Caki2 (cell line): ENCODE measurements at places on chromosomes 7 and 10.
A peak's percentile ranks its signal among the peaks of the same experiment; 100 is the strongest.

DNA sequence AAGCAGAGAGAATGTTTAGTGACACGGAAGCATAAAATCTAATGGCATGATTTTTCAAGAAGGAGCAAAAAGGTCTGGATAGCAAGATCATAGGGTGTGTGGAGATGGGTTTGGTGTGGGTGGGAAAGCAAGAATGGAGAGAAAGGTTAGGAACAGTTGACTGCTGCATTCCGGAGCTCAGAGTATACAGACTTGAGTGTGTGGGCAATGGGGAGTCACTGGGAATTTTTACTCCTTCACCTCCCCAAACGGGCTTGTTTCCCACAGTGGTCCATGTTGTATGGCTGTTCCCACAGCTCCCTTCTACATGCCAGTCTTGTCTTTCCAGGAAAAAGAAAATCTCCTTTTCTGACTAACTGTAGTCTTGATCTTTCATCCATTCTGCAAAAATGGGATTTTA, 122.1 kb downstream of the CDK6 start:
- no peak for DNase-seq

DNA sequence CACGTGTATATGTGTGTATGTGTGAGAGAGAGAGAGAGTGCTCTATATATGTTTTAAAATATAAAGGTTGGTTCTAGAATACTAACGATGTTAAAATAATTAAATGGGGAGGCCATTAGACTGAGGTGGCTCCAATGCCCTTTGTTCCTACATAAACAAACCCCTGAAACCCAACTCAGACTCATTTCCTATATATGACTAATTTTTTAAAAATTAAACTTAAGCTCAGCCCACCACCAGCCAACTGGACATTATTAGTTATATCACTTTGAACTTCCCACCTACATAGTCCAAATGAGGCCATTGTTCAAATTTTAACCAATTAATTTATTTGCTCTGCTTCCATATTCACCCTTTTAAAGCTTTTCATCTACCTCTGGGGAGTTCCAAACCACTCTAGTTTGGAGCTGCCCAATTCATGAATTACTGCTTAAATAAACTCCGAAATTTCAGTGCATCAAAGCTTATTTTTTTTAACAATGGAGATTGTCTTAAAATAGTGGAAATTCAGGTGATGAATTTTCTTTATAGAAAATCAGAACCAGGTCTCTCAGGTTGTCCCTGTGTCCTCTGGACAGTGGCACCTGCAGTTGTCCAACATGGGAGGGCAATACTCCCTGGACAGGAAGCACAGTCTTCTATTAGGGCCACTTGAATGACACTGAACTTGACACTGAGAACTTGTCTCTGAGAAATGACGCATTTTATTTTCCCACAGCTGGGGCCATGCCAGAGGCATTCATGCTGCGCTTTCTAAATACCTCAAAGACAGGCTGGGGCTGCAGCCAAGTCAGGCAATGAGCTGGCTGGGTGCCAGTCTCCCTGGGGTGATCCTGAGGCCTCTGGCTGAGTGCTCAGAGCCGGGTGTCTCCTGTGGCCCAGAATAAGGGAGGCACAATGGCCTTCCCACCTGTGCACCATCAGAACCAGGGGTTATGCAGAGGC, 109.5 kb upstream of the TMEM72 start:
- DNase-seq = peak; percentile 95

- DNase-seq = no peak
These were observed 155.6 kb downstream of the PKD1L1 start for GRCh38 chr7:47792521-47793121.

DNA sequence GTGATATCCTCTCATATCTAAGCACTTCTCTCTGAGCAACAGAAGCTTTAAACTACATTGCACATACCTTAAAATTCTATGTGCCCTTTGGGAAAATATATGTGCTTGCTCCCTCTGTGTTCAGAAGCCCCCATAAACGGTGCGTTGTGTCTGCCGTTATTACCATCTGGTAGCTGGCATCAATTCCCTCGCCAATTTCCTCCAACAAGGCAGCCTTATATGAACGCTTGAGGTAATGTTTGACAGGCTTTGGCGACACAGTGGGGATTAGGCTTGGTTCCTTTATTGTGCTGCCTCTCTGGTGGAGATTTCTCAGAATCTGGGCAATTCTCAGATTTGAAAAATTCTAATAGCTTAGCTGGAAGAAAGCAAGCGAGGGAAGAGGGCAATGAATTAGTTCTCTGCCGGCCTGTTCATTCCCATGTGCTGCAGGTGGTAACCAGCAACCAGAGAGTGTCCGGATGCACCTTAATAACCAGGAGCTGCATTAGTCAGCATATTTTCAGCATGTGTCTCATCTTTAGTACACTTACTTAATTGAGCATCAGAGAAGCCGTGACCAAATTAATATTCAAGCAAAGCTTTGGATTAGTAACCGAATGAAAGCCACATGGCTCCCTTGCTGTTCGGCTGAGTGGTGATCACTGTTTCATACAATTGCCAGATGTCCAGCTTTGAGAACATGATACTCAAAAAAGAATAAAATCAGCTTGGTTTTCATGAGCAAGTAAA, 7.3 kb upstream of the PPP1R17 start:
- DNase-seq = no peak

DNA sequence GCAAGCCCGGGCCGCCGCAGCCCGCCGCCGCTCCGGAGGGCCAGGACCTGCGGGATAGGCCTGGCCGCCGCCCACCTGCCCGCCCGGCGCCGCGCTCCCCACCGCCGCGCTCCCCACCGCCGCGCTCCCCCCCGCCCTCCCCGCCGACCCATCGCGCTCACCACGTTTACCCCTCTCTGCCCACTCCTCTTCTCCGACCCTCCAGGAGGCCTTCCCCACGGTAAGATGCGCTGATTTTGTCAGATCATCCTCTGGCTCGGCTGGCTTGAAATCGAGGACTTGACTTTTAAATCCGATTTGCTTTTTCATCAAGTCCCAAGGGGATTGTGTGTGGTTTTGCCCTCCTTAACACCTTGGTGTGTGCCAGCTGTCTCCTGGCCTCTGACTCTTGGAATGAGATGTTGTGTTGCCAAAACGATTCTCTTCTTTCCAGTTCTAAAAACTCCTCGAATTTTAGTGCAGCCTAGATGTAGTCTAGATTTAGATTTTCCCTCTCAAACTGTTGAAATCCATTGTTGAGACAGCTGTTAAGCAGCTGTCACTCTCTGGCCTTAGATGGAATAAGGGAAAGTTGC, 738 bp downstream of the POM121 start:
- no peak for DNase-seq

- DNase-seq = no peak
These were observed 20.0 kb downstream of the CLIP2 start for GRCh38 chr7:74309181-74309580.

DNA sequence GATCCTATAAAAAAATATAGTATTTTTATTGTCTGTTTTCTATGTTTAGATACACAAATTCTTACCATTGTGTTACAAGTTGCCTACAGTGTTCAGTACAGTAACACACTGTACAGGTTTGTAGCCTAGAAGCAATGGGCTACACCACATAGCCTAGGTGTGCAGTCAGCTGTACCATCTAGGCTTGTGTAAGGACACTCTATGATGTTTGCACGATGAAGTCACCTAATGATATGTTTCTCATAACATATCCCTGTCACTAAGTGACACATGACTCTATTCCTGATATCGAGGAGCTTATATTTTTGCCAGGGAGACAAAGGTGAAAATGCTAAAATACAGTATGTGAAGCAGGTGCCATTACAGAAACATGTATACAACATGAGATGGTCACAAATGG, 18.6 kb downstream of the ZNF25 start:
- DNase-seq = no peak

- DNase-seq = no peak
These were observed 86.6 kb downstream of the CALN1 start for GRCh38 chr7:72325561-72325960.

DNA sequence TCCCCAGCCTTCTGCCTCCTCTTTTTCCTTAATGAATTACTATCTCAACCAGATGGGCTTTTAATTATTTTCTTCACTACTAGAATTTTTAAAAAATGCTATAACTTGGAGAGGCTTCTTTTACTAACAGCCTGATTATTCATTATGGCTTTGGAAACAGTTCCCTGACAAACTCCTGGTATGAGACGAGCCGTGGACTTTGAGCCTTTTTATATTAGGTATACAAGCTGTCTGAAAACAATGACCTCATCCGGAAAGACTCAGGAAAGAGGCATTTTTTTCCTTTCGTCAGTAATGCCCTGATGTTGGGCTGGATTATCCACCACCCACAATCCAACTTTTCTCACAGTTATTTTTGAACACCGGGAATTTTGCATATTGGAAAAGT, 26.7 kb upstream of the ABLIM1 start:
- peak; percentile 61 for DNase-seq

DNA sequence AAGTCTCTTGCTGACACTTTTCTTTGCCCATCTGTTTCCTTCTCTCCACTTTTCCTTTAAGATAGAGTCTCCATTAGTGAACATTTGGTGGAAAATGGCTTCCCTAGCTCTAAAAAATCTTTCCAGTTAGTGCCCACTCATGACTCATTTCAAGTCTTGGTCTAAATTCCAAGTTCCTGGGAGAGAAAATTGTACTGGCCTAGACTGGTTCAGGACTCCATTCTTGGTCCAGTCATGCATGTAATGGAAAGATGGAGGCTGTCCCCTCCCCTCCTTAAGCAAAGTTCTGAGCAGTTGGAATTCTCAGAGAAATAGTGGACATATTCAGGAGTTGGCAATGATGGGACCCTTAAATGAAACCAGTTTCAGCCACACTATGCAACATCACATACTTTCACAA, 3.8 kb upstream of the ALDH18A1 start:
- DNase-seq = peak; percentile 36

GRCh38 chr7:86667732-86668131, 24.0 kb downstream of the GRM3 start:
- no peak for DNase-seq

GRCh38 chr10:27912231-27912630, 86.6 kb downstream of the ODAD2 start:
- no peak for DNase-seq

- no peak for DNase-seq
These were observed 107.7 kb downstream of the BBS9 start for GRCh38 chr7:33237036-33237435.

DNA sequence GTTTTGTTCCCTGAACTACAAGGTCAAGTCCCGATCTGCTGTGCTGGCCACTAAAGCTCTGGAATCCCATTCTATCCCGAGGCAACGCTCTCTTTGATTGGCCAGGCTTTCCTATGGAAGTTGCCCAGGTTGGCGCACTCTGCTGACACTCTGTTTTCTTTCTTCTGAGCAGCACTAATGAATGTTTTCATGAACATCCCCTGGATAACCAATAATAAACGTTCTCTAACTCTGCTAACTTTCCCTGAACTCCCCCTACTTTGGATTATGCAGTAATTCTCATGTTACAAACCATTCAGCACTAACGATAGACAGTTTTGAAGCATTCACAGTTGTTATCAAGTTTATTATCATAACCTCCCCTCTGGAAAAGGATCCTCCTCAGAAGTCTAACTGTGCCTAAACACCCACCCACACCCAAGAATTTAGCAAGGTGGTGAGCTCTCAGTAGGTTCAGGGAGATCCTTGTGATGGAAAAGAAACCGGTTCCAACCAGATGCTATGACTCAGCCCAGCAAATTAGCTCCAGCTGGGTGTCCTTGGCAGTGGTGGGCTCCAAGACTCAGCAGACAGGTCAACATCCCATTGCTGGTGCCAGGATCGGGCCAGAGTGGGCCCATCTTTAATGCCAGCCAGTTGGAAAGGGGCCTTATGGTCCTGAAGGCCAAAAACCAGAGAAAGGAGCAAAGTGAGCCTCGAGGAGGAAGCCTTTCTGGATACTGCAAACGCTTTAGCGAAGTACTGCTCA, 68.4 kb downstream of the CREB3L2 start:
- DNase-seq = peak; percentile 58

GRCh38 chr7:127766831-127767459, 115.0 kb downstream of the SND1 start:
- no peak for DNase-seq

GRCh38 chr10:61464461-61465170, 11.4 kb upstream of the TMEM26 start:
- DNase-seq = no peak

DNA sequence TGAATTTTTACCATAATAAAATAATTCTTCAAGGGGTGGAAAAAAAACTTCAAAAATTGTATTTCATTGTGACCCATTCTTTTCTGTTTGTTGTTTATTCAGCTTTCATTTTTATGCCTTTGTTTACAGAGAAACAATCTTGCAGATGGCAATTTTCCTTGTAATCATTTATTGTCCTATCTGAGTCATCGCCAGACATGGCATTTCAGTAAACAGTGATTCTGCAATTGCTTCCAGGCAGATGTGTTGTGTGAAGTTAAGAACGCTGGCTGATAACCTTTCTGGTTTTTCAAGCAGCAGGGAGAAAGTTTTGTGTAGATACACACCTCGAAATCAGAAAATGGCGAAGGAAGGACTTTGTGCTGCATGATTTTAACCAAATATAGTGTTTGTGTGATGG, 80.7 kb upstream of the RPA3 start:
- DNase-seq = no peak

DNA sequence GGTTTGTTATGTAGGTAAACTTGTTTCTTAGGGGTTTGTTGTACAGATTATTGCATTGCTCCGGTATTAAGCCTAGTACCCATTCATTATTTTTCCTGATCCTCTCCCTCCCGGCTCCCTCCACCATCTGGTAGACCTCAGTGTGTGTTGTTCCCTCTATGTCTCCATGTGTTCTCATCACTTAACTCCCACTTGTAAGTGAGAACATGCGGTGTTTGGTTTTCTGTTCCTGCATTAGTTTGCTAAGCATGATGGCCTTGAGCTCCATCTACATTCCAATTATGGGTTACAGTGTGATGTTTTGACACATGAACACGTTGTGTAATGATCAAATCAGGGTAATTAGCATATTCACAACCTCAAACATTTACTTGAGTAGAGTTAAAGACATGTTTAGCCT, 237.5 kb downstream of the ABCA13 start:
- DNase-seq = no peak

- DNase-seq = no peak
These were observed 13.4 kb downstream of the SGMS1 start for GRCh38 chr10:50610368-50610767.

DNA sequence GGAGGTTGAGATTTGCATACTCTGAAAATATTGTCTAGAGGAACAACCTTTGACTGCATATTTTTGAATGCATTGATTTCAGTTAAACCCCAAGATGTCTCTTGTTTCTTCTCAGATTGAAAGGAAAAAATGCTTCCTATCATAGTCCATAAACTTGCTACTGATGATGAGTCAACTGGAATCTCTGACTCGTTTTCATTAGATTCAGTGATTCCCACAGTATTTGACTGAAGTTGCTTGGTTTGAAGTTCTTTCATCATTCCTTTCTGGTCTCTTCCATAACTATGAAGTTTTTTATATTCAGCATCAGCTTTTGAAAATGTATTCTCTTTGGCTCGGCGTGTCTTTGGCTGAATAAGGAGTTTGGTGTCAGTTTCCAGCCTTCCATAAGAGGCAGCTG, 10.7 kb downstream of the PEX1 start:
- DNase-seq = no peak
